ENCODE measurements at places on chromosomes 3 and 15.

DNA sequence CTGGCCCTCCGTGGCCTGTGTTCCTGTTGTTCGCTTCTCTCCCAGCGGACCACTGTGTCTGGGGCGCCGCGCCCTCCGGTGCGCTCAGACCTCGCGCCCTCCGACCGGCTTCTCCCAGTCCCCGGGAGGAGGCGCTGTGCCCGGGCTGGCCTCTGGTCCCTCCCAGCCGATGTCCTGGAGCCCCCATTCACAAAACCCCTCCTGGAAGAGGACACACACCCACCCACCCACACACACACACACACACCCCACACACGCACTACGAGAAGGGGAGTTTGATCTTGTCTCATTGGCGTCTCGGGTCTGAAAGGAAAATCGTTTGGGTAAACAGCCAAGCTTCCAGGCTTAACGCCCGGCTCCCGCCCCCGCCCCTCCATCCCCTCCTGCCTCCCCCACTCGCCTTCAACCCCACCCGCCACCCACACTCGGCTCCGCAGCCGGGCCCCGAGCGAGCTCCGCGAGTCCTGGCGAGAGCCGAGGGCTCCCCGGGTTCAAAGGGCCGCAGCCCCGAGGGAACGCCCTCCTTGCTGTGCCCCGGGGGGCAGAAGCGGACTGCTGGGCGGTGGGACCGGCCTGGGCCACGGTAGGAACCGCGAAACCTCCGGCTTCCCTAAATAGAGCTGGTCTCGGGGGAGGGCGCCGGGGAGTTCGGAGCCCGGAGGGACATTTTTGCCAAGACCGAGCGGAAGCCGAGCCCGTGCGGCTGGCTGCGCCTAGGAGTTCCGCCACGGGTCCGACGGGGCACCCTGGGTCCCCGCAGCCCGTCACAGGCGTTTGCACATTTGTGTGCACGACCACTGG lies 23.6 kb downstream of the NR2F2 start:
- DNase-seq = no peak

GRCh38 chr3:147030274-147030673 lies 376.1 kb downstream of the ZIC4 start:
- no peak for DNase-seq

GRCh38 chr3:108117241-108117775 lies 26.5 kb upstream of the CD47 start:
- DNase-seq = no peak

DNA sequence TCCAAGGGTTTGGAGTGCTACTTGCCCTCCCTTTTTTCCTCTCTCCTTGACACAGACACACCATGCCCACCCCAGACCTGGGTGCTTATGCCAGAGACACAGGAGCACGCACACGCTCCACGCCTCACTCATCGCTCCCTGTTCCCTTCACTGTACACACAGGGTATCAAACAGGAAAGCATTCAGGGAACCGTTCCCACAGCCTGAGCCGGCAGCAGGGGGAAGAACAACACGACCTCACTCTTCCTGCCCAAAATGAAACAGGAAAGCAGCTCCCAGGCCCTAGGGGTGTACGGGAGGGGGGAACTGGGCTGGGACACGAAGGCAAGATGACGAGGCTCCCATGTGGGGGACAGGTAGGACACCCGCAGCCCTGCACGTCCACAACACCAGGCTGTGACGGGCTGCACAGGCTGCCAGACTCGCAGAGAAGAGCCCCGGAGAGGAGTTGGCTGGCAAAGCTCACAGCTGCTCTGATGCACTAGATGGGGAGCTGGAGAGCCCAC lies 11.2 kb downstream of the DLL4 start:
- no peak for DNase-seq

GRCh38 chr3:183984127-183984740 lies 33.5 kb downstream of the ABCC5 start:
- no peak for DNase-seq

DNA sequence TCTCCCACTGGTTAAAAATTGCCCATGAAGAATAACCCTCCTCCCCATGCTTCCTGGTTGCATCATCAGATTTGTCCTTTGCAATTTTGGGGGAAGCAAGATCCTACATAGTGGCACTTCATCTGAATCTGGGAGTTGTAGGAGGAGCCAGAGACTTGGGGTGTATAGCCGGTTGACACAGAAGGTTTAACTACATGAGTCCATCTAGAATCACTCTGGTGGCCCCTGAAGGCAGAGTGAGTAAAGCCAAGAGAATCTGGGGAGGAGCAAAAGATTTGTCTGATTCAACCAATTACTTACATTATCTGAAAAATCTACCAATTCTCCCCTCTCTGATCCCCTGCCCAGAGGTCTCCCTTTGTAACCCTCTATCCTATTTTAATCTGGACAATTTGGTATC lies 50.1 kb downstream of the SYN2 start:
- DNase-seq = no peak

DNA sequence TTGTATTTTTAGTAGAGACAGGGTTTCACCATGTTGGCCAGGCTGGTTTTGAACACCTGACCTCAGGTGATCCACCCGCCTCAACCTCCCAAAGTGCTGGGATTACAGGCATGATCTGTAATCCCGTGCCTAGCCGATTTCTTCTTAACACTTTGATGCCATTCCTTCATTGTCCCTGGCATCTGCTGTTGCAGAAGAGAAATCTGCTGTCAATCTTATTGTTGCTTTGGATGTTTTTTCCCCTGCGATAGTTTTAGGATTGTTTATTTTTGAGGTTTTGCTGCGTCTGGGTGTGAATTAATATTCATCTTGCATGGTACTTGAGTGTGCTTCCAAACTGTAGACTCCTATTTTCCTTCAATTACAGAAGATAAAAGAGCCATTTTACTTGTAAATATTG lies 99.4 kb upstream of the ADAMTSL3 start:
- no peak for DNase-seq

GRCh38 chr3:7843441-7843840 lies 658.2 kb upstream of the LMCD1 start:
- DNase-seq = no peak

DNA sequence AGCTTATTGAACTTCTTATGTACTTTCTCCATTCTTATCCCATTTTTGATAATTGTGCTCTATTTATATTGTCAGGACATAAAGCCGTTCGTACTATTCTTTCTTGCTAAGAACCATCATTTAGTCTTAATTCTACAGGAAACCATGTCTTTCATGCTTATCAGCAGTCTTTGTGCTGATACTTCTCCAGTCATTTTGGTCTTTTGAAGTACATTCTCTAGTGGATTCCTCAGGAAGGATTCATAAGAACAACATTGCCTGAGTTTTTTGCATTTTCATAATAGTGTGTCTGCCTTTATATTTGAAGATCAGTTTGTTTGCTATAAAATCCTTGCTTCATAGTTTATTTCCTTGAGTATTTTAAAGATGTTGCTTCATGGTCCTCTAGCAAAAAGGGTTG lies 126.6 kb upstream of the NEO1 start:
- no peak for DNase-seq

GRCh38 chr15:36358523-36358922 lies 220.9 kb upstream of the CDIN1 start:
- DNase-seq = no peak
